ENCODE measurements at places on chromosomes 2 and 18.

- DNase-seq, result no peak
Observed at GRCh38 chr2:171602352-171602751, 80.1 kb downstream of the CYBRD1 start.

DNA sequence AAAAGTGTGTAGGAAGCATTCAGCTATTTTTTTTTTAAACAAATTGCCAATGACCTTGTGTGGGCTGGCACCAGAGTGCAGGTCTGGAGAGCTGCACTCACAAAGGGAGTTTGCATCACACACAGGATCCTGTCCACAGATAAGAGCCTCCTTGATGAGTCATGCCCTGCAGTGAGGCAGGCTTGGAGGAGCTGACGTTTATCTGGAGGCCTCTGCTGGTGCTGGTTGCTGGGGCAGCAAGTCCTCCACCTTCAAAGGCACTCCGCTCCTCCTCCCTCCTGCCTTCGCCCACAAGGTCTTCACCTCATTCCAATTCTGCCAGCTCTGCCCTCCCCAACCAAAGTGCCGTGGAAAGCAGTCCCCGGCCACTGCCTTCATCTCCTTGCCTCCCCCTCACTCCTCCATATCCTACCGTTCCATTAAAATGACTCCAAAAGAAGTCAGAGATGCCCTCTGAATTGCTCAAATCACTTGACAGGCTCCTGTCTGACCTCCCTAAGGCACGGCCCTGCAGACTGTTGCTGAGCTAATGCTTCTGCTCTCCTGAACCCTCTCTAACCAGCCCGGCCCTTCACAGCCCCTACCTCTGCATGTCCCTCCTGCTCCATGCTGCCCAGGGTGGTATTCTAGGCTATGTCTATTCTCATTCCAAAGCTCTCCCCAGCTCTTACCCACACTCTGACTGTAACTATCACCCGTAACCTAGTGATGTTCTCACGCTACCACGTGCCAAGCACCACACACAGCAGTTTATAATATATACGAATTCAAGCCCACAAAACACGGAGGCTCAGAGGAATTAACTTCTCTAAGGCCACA is 30.9 kb downstream of the LONRF2 start:
- peak; percentile 23 for DNase-seq

GRCh38 chr2:237431837-237432236 is 17.9 kb upstream of the COL6A3 start:
- no peak for DNase-seq

- no peak for DNase-seq
Observed at GRCh38 chr2:229378386-229378785, 107.3 kb upstream of the PID1 start.

- DNase-seq, result no peak
Observed at GRCh38 chr2:29281916-29282247, 166.7 kb downstream of the CLIP4 start.

DNA sequence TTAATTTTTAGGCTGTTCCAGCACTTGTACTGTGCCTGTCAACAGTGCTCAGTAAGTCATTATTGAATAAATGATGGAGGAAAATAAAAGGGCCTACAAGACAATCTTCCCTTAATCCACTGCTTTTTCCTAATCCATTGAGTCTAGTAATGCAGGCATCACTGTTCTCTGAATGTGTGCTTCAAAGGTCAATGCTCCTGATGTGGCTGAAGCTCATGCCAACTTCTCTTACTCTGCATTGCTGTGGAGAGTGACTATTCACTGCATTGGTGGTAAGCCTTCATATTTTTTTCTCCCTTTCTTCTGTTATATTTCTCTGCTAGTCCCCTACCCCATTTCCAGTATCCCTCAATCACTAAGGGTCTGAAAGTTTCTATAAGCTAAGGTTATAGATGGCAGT is 31.9 kb upstream of the MYO1B start:
- no peak for DNase-seq

DNA sequence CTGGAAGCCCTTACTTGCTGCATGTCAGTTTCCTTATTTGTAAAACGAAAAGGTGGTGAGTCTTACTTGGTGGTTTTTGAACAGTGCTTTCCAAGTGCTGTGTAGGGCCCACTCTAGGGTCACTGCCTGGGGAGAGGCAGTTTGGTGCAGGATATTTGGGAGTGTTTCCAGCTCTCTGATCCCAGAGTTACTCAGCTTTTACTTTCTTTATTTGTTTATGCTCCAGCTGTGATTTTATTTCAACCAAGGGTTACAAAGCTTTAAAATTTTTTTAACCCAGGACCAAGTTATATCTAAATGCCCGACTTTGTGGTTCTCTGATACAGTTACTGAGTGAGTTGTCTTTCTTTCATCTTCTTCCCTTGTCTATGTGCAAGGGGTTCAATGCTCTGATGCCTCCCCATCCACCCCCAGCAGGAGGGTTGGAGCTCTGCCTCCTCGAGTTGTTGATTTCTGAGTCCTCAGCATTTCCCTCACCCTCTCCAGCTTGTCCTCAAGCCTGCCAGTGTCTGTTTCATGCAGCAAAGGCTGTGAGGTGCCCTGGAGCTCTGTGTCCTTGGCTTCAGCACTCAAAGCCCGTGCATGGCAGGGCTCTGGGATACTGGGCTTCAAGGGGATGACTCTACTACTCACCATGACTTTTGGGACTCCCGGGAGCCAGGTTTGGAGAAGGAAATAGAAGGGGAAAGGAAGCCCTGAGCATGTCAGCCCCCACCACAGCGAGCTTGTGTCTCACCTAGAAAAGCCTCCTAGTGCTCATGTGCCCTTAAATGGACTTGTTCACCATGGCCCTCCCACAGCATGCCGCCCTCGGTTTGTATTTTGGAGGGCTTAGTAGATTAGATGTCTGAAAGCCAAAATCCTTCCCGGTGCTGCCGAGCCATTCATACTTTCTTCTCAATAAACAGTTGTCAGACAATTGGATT is 236.8 kb downstream of the SETBP1 start:
- DNase-seq, result no peak

GRCh38 chr2:23617167-23617810 is 232.3 kb downstream of the KLHL29 start:
- DNase-seq, result no peak

- DNase-seq, result no peak
Observed at GRCh38 chr2:69771461-69771860, 29.5 kb downstream of the ANXA4 start.

DNA sequence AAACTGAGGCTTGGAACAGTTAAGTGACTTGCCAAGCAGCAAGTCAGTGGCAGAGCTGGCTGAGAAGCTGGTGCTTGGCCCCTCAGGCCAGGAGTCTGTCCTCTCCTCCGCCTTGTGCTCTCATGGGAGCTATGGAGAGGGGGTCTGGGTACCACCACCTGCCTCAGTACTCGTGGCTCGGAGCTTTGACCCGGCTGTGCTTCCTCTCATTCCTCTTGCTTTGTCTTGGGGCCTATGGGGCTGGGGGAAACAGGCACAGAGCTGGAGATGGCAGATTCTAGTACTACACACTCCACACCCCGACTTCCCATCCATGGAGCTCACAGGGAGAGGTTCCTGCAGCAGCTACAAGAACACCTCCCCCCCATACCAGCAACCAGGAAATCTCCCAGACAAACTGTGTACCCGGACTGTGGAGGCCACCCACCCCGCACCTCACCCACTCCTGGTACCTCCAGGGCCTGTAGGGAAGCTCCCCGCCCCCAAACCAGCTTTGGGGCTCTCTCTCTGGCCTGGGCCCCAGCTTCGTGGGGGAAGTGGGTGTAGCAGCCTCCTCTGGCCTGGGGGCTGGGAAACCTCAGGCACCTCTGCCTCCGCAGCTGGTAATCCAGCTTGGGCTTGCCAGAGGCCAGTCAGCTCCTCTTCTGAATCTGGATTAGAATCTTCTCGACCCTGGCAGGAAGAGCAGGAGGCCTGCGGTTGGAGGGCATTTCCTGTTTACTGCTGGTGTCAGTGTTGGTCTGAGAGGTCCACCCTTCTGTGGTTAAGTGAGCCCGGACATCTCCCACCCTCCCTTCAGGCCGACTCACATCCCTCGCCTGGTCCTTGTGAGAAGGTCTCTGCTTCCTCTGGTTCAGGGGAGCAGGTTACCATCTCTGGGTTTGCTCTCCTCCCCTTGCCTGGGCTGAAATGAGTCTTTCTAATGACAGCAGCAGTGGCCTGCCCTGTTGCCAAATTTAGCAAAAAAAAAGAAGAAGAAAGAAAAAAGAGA is 22.3 kb upstream of the RHOB start:
- no peak for DNase-seq

GRCh38 chr2:46555011-46555410 is 75.6 kb downstream of the TMEM247 start:
- DNase-seq, result no peak

DNA sequence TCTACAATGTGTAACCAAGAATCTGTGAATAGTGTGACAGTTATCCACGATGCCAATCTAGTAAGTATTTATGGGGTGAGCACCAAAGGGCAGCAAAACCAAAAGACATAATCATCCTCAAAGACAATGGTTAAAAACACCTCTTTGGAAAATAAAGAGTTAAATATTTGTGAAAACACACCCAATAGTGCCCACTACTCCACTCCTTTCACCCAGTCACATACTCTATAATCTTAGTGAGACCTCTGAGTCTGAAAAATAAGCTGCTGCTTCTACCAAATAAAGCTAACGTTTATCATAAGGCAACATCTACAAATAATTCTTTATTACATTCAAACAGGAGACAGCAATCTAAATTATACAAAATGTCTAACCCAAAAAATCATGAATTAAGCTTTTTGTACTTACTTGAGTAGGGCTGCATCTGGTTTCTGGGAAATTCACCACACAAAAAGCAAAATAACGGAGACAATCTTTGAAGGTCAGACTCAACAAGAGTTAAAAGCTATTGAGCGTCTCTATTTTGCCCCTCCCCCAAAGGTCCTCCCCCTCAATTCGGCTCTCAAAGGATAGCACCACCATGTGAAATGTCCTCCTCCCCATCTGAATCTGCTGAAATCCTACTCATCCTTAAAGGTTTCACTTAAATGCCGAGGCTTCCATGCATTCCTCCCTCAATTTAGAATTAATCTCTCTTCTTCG is 2.0 kb downstream of the RAPH1 start:
- no peak for DNase-seq

- DNase-seq, result no peak
Observed at GRCh38 chr18:33372442-33372841, 68.1 kb downstream of the CCDC178 start.

GRCh38 chr2:81976998-81977397 is 1672.4 kb upstream of the LRRTM1 start:
- no peak for DNase-seq

DNA sequence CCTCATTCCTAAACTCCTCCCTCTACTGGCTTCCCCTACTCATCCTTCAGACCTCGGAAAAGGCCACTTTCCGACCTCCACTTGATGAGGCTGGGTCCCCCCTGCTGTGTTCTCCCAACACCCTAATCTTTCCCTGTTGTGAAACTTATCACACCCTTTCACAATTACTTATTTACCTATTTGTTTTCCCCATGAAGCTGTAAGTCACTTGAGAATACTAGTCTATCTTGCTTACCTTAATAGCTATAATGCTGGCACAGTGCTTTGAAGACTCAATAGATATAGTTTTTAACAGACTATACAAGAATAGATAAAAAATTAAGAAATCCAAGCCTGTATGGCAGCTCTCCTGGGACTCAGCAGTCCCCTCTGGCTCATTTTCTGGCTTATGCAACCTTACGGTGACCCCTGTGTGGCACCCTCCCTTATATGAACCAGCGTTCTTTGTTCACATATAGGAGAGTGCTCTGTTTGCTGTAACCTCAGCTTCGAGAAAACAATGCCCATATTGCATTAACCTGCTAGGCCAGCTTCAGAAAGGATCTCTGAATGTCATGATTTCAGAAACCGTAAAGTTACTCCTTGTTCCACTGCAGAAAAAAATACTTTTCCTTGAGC is 220.4 kb upstream of the PKDCC start:
- no peak for DNase-seq

DNA sequence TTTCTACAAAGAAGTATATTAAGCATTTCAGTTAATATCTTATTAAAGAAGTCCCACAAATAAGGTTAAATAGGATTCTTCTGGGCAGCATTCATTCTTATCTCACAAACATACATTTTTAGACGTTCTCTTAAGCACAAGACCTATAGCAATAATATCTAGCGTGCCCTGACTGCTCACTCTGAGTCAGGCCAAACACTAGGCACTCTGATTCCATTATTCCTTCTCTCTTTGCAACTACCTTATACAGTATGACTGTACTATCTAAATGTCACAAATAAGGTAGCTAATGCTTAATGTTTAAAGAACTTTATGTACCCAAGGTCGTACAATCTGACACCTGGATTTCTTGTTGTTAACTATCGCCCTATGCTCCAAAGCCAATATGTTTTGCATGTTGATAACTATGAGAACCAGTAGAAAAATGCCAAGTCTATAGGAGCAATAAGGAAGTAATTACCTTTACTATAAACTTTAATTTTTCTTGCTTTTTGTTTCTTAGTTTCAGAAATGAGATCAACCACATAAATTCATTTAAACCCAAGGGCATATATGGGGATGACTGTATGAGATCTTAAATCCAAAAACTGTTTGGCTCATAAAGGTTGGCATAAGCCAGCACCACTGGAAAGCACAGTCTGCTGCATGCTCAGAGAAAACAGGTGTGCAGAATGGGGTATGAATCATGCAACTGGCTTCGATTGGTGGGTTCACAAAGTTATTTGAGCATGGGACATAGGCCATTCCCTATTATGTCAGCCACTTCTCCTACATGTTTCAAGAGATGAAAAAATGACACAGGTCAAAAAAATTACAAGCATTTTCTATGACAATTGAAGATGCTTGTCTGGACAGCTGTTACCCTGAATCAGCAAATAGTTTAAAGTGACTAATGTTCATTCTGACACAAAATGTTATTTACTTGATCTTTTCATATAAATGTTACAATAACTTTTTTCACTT is 352.0 kb downstream of the IRS1 start:
- DNase-seq, result no peak

- DNase-seq, result no peak
Observed at GRCh38 chr2:98664323-98664722, 55.9 kb downstream of the UNC50 start.

DNA sequence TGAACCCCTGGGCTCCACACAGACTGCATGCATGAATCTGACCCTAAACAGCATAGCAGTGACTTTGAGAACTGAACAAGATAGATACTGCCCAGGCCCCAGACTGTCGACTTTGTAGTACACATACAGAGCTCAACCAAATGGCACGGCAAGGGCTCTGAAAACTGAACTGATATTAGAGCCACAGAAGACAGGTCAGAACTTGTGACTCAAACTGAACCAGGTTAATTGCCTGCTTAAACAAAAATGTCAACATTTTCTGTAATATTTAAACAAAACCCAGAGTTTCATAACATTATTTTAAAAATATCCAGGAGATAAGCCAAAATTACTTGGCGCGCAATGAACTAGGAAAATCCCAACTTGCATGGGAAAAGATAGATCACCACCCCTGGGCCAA is 260.3 kb downstream of the TPGS2 start:
- DNase-seq, result no peak

- DNase-seq, result no peak
Observed at GRCh38 chr18:8620845-8621244, 11.6 kb downstream of the RAB12 start.

DNA sequence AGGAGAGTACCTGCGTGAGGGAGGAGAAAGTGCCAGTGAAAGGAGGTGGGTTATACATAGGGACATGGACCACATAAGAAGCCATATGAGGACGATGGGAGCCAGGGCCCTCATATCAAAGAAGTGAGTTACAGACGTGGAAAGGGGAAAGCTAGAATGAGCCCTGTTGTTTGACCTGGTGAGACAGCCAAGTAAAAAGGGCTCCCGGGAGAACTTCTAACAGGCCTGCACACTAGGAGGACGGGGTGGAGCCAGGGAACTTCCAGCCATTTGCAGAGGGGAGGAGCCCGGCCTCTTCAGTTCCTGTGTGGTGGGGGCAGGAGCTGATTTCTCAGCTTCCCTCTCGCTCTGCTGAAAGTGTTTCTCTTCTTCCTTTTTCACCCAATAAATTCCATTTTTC is 84.1 kb upstream of the SLC66A3 start:
- no peak for DNase-seq

GRCh38 chr2:12490641-12491040 is 226.1 kb upstream of the TRIB2 start:
- DNase-seq, result no peak

All from T-helper 17 cell (primary cell).